ENCODE measurements at places on chromosomes 16 and 17.

- no peak for DNase-seq
These were observed 7.4 kb downstream of the RNF112 start for GRCh38 chr17:19418251-19418992.

- no peak for DNase-seq
These were observed 31.5 kb upstream of the ASGR2 start for GRCh38 chr17:7146115-7146514.

DNA sequence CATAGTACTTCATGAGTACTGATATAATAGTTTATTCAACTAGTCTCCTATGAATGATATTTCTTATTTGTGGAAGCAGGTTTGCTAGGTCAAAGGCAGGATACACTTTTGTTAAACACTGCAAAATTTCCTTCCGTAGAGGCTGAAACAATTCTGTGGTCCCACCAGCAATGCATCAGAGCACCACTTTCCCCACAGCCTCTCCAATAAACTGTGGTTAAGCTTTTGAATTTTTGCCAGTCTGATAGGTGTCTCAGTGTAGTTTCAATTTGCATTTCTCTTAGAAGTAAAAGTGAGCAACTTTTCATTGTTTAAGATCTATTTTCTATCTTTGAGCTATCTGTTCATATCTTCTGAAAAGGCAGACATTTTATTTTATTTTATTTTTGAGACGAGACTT is 36.4 kb upstream of the CORO6 start:
- DNase-seq: no peak

- DNase-seq: no peak
These were observed 2.4 kb downstream of the APOBR start for GRCh38 chr16:28496844-28497243.

- no peak for DNase-seq
These were observed 65.7 kb downstream of the ARSG start for GRCh38 chr17:68356949-68357455.

- DNase-seq: no peak
These were observed 25.2 kb upstream of the TMEM220 start for GRCh38 chr17:10754861-10755591.

GRCh38 chr17:49738456-49739163 is 25.3 kb downstream of the FAM117A start:
- no peak for DNase-seq

DNA sequence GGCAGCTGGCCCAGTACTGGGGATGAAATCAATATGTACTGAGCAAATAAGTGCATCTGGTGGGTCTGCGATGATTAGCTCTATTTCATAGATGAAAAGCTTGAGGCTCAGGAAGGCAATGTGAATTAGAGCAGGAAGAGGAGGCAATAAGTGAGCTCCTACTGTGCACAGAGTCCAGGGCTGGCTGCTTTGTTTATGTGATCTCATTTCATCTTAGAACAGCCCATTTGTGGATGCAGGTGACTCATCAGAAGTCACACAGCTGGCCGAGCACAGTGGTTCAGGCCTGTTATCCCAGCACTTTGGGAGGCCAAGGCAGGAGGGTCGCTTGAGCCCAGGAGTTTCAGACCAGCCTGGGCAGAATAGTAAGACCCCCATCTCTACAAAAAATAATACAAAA is 7.1 kb downstream of the TMEM114 start:
- no peak for DNase-seq

GRCh38 chr16:87474566-87474996 is 18.2 kb downstream of the ZCCHC14 start:
- DNase-seq: no peak

DNA sequence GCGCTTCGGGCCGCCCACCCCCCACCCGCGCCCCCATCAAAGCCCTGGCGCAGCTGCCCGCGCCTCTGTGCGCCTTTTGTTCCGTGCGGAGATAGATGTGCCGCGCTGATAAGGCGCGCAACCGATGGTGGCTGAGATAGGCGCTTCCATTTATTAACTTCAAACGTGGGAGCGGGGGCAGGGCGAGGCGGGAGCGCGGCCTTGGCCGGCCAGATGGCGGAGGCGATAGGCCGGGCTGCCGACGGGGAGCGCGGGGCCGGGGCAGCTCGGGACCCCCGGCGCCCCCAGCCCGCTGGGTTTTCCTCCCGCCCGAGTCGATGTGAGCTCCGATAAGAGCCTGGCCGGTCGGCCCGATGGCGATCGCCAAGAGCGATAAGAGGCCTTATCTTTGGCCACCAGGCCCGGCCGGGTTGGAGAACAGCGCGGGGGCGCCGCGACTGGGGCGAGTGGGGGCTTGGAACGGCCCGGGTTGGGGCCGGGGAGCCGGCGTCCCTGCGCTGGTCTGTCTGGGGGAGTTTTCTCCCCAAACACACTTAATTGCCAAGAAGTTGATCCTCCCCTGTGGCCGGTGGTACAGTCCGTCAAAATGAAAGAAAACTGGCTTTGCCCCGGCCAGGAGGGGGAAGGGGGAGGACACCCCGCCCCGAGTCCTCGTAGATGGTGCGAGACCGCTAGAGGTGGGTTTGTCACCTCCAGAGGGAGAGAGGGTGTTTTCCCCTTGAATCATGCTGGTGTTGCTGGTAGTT is 2.7 kb downstream of the ZFPM1 start:
- peak; percentile 41 for DNase-seq

- no peak for DNase-seq
These were observed 53.0 kb downstream of the ENGASE start for GRCh38 chr17:79127534-79128135.

- no peak for DNase-seq
These were observed 922 bp upstream of the MRPL58 start for GRCh38 chr17:75011401-75012095.

GRCh38 chr17:21676281-21677111 is 15.8 kb upstream of the KCNJ18 start:
- DNase-seq: no peak

GRCh38 chr17:13035420-13035819 is 17.6 kb upstream of the ELAC2 start:
- DNase-seq: no peak

DNA sequence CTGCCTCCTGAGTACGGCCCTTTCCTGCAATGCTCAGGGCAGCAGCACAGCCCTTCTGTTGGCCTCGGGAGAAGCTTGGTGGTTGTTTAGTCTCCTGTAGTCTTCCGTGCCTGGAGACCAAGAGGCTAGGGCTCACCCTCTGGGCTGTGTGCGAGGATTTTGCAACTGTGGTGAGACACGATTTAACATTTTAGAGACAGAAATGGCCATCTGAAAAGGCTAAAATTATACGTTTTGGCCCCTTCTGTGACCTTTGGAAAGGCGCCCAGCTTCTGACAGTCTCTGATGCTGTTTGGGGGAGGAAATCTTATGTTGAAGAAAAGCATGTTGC is 33.1 kb downstream of the FOXL1 start:
- no peak for DNase-seq

GRCh38 chr17:35790841-35791240 is 4.6 kb downstream of the MMP28 start:
- DNase-seq: no peak

DNA sequence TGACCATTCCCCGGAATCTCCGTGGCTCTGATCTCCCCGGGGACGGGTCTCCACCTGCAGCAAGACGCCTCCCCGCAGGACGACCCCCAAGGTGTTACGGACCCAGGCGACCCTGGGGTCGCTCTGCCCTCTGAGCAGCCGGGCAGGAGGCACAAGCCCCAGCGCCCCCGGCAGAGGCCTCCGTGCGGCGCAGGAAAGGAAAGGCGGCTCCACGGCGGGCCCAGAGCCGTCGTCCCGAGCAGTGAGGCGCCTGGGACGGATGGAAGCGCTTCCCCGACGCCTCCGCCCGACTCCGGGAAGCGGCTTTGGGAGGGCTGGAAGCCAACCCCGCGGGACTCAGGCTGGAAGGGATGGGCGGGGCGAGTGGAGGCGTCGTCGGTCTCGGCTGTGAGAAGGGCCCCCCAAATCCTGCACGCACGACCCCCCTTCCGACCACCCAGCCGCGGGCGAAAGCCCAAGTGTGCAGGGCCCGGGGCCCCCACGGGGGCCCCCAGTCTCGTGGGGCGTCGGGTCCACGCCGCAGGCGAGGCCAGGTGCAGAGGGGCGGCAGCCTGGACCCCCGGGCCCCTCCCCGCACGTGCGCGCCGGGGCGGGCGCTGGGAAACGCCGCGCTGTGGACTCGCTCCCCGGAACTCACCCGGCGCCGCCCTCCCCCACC is 32.7 kb upstream of the RPH3AL start:
- peak; percentile 30 for DNase-seq

DNA sequence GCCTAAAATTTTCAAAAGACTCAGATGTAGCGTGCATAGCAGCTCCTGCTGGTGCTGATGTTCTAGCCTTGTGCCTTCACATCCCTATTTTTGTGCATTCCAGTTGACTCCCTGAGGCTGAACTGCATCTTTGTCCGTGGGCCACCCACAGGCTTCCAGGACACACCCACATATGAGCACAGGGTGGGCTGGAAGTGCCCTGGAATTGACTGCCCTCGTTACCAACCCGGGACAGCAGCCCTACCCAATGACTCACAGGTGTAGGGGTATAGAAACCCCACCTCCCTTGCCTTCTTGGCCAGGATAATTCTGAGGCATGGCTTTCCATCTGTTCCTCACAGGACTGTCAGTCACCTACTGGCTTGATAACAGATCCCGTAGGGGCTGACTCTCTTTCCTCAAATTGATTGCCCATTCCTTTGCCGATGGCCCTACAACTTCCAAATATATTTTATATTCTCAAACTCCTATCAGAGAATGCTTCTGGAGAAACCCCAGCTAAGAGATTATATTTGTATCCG is 65.9 kb upstream of the CDH13 start:
- no peak for DNase-seq

GRCh38 chr17:41415833-41416335 is 8.5 kb downstream of the KRT37 start:
- no peak for DNase-seq
